ENCODE measurements at places on chromosomes 7 and 10.
A peak's percentile ranks its signal among the peaks of the same experiment; 100 is the strongest.

DNA sequence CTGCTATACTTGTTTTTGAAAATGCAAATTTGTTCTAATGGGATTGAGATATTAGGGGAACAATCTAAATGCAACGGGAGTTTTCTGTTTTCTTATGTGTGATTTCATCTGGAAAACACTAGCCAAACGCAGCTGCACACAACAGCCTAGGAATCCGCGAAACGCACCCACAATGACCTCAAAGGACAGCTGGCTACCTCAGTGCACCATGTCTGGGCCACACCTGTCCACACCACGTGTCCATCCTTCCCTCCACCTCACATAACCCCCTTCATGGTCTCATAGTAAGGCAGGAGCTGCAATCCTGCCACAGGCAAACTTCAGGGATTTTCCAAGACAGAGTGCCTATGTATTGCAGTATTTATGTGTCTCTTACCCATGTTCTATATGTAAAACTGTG is 382.5 kb upstream of the PRKCQ start:
- DNase-seq = no peak

- no peak for DNase-seq
Observed at GRCh38 chr10:124987788-124988187, 45.9 kb downstream of the ZRANB1 start.

DNA sequence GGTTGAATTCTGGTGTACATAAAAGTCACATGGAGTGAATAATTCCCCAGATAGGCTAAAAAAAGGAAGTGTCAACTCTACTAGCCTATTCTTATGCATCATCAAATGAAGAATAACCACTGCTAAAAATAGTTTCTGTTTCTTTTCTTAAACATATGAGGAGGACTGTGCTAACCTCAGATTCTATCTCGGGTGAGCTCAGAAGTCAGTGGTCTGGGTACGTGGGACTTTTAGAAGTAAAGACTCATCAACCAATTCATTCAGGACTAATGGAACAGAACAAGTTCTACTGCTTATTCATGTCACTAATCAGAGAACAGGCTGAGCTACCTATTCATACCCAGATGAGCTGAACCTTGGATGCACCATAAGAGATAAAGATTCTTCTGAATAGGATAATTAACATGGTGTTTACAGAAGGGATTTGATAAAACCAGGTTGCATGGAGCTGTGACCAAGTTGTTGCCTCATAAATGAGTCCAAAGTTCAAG is 9.5 kb upstream of the ASAH2 start:
- DNase-seq = peak; percentile 7

GRCh38 chr10:124619802-124620490 is 124.2 kb downstream of the FAM53B start:
- DNase-seq = no peak

- DNase-seq = no peak
Observed at GRCh38 chr7:111775206-111775605, 212.9 kb upstream of the IMMP2L start.

- DNase-seq = no peak
Observed at GRCh38 chr7:1033546-1034145, 10.7 kb upstream of the GPR146 start.

- DNase-seq = no peak
Observed at GRCh38 chr7:16270844-16271243, 150.5 kb downstream of the CRPPA start.

- DNase-seq = no peak
Observed at GRCh38 chr10:57222129-57222528, 861.1 kb upstream of the ZWINT start.

Measured in foreskin keratinocyte (primary cell).